ENCODE measurements at places on chromosomes 13 and 19.
A peak's percentile ranks its signal among the peaks of the same experiment; 100 is the strongest.

GRCh38 chr19:55643887-55644176, 383 bp downstream of the ZNF581 start:
- DNase-seq: no peak

GRCh38 chr19:9018163-9018875, 8.1 kb upstream of the MUC16 start:
- no peak for DNase-seq

- no peak for DNase-seq
Measured at GRCh38 chr13:44280456-44280855, 93.2 kb upstream of the SERP2 start.

DNA sequence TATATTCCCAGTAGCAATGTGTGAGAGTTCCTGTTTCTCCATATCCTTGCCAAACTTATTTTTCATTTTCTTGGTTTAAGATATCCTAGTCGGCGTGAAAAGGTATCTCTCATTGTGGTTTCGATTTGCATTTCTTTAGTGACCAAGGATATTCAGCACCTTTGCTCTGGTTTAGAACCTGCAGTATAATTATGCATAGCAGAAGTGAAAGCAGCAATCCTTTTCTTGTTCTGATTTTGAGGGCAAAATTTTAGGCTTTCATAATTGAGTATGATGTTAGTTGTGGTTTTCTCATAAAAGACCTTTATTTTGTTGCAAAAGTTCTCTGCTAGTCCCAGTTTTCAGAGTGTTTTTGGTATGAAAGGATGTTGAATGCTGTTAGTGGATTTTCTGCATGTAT, 491.0 kb downstream of the FGF9 start:
- DNase-seq: no peak

DNA sequence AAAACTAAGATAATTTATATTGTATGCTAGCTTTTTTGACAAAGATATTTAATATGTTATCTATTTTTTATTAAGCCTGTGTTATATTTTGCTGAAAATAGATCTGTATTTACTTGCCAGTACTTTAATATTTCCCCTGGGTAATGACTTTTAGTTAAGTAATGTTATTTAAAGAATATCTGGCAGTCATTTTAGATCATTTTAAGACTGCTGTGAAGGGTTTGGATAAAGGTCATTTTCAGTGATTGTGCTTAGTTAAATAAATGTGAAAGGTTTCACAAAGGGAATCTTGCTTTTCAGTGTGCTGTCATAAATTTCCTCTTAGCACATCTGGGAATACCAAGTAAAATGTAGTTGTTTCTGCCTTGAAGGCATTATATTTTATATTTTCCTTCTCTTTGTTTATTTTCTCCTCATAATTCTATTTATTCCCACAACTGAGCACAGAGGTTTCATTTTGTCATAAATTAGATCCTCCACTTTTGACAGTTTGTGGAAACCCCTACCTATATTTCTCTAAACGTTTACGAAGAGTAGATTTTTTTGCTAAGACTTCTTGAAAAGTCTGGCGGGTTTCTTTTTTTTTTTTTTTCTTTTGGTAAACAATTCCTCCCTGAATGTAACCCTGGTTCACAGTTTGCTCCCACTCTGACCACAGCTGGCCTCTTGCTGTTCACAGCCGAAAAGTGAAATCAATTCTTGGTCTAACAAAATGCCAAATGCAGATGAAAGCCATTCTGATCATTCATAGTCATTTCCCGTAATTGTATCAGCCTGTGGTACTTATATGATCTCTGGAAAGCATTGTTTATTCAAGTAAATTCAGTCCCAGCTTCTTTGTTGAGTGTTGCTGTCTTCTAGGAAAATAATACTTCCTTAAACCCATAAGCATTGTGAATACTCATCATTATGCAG, 87.8 kb downstream of the MAB21L1 start:
- no peak for DNase-seq

DNA sequence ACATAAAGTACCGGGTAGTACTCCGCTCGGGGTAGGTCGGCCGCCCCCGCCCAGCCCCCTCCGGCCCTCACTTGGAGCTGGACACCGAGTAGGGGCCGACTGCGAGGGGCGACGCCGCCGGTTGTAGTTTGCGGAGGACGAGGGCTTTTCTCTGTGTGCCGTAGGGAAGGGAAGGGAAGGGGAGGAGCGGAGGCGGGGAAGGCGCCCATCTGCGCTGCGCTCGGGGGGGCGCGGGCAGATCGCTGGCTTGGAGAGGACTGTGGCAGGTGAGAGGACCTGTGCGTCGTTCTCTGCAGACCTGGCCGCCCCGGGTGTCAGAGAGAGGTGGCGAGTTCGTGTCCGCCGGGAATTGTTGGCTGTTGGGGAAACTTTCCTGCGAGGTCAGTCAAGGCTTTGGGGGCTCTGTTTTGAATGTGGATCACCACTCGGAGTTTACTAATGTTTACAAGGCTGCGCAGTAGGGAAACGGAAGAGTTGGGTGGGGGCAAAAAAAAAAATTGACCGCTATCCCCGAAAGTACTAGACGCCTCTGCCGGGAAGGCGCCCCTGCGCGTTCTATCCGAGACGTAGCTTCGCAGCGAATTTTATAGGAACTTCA, 1.4 kb downstream of the ING1 start:
- DNase-seq: peak; percentile 29

DNA sequence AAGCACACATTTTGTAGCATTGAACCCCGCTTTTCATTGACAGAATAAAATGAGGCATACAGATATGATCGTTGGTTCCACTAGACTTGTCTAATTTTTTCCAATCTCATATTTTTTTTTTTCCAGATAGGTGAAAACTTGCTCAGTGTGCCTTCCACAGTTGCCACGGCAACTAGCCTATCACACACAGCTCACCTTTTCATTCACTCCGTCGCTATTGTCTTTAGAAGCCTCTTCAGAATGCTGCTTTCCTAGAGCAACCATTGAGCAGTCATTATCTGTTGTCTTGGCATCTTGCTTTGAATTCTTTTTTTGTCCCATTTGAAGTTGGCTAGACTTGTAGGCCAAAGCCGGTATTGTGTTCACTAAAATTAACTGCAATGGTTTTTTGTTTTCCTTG, 37.7 kb upstream of the ESD start:
- DNase-seq: no peak

GRCh38 chr13:87172166-87172835, 498.9 kb upstream of the SLITRK5 start:
- DNase-seq: no peak

- no peak for DNase-seq
Measured at GRCh38 chr13:95457294-95457693, 95.2 kb upstream of the CLDN10 start.

- DNase-seq: no peak
Measured at GRCh38 chr19:51027126-51027806, 850 bp upstream of the KLK11 start.

- DNase-seq: no peak
Measured at GRCh38 chr19:42270346-42271044, 1.4 kb downstream of the CIC start.

- DNase-seq: no peak
Measured at GRCh38 chr13:111242585-111242984, 77.9 kb upstream of the TEX29 start.

- no peak for DNase-seq
Measured at GRCh38 chr19:37507167-37507464, 377 bp downstream of the ZNF793 start.

GRCh38 chr13:83547043-83547442, 335.2 kb downstream of the SLITRK1 start:
- no peak for DNase-seq

DNA sequence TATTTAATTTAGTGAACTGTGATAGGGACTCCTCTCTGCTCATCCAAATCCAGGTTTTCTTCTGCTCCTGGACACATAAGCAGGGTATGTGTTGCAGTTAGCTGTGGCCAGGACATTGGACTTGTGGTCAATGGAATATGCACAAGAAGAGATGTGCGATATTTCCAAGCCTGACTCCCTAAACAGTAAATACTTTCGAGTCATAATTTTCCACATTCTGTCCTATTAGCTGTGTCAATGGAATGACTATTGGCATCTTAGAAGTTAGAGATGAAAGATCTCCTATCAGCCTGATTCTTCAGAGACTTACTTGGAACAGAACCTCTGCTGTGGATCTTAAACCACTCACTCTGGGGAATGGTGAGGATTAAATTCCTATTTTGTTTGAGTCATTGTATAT, 771.0 kb downstream of the EFNB2 start:
- DNase-seq: no peak

DNA sequence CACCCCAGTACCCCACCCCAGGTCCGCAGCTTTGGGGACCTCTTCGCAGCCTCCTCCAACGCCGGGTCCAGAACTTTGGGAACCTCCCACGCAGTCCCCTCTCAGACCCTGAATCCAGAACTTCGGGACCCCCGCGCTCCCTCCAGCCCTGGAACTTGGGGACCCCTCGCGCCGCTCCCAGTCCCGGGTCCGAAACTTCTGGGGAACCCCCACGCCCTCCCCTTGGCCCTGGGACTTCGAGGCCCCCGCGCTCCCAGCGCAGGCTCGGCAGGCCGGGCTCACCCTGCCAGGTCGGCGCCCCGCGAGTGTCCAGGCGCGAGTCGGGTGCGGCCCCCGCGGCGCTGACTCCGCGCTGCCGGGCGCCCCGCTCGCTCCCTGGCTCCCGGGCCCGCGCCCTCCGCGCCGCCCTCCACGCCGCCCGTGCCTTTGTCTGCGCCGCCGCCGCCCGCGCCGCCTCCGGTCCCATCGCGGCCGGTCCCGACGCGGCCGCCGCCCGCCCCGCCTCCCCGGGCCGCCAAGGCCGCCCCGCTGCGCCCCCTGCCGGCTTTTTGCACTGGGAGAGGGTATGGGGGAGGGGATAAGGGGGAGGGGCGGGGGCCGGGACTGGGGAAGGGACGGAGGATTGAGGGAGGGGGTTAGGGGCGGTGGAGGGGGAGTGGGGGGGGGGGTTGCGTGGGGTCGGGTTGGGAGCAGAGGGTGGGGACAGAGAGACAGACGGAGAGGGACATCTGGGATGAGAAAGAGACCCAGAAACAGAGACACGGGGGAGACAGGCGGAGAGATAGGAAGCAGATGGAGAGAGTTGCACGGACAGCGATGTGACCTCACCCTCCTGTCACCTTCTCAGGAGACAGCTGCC, at the start of gene HOMER3:
Gene HOMER3 (minus strand): TSS at position 449 of the 859 bp plus-strand sequence. CDS start 2,235 bp downstream, outside the sequence.
- peak; percentile 1 for DNase-seq

GRCh38 chr13:34757441-34757840, 184.6 kb upstream of the NBEA start:
- no peak for DNase-seq

GRCh38 chr19:10113964-10114650, 2.6 kb downstream of the P2RY11 start:
- no peak for DNase-seq

DNA sequence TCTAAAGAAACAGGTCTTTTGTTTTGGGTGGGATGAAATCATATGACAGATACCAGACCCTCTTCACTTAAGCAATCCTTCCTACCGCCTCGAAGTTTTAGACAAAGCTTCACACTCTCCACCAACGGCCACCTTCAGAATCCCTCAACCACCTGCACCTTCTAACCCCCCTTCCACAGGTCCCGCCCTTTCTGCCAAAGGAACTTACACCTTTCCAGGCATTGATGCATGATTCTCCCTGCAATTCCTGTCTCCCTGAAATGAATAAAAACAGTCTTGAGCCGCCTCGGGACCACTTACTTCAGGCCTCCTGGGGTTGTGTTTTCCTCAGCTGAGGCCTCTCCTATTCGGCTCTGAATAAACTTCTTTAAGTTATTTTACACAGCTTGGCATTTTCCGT, 859 bp downstream of the ZNF433 start:
- DNase-seq: no peak

- no peak for DNase-seq
Measured at GRCh38 chr13:86909318-86909717, 761.9 kb upstream of the SLITRK5 start.

DNA sequence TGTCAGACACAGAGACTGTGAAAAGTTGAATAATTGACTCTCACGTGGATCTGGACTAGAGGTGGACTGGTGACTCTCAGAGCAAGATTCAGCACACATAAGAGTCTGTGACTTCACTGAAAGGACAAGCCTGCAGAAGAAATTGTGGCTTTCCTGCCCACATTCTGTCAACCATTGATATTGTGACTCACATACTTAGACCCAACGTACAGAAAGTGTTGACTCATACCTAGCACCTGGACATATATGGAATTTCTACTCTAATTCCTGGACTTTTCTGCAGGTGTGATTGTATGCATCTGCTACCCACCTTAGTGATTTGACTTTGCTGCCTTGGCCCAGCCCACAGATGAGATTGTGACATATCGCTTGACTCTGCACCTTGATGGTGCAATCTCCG, 15.6 kb upstream of the ZNF730 start:
- no peak for DNase-seq

DNA sequence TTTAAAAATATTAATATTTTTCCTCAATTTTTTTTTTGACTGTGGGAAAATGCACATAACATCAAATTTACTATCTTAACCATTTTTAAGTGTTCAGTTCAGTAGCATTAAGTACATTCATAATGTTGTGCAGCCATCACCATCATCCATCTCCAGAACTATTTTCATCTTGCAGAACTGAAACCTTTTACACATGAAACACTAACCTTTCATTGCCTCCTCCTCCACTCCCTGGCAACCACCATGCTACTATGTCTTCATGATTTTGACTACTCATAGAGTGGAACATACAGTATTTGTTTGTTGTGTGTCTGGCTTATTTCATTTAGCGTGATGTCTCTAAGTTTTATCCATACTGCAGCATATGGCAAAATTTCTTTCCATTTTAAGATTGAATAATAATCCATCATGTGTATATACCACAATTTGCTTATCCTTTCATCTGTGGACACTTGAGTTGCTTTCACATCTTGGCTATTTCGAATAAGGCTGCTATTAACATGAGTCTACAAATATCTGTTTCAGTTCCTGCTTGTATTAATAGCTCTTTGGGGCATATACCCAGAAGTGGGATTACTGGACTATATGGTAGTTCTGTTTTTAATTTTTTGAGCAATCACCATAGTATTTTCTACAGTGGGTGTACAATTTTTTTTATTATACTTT, 376.4 kb downstream of the MTUS2 start:
- no peak for DNase-seq

DNA sequence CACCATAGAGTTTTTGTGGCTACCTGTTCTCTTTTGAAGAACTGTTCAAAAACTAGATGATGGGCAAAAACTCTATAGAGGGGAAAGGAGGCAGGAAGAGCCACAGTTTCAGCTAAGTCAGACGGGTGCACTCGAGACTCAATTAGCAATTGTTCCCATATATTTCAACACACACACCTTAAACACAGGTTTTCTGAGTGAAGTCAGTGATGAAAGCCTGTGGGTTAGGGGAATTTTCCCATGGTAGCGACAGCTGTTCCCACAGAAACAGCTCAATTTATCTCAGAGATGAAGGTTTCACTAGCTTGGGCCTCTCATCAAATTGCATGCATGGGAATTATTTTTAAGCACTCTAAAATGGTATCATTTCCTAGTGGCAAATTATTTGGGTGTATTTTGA, 143.4 kb downstream of the ZIC5 start:
- no peak for DNase-seq

- no peak for DNase-seq
Measured at GRCh38 chr19:47781590-47782262, 3.2 kb downstream of the SELENOW start.

DNA sequence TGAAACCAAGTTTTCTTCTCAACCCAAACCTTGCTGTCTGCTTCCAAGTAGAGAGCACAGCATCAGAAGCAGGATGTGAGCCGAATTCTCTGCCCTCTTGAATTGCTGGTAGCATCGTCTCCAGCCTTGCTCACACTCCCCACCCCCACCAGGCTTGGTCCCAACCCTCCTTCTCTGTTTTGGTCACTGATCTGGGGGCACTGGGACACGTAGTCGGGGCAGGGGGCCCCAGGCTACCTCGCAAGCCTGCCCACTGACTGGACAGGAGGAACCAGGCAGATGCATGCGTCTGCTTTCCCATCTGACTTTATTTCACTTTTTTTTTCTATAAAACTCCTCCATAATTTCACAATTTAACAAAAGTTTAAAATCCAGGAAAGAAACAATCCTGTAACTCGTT, 69.7 kb downstream of the MLLT1 start:
- DNase-seq: no peak

Data from NCI-H748 treated with DMSO at 0.1 percent for 48 hours (cell line).